ENCODE measurements at places on chromosomes 2 and 18.
A peak's percentile ranks its signal among the peaks of the same experiment; 100 is the strongest.

DNA sequence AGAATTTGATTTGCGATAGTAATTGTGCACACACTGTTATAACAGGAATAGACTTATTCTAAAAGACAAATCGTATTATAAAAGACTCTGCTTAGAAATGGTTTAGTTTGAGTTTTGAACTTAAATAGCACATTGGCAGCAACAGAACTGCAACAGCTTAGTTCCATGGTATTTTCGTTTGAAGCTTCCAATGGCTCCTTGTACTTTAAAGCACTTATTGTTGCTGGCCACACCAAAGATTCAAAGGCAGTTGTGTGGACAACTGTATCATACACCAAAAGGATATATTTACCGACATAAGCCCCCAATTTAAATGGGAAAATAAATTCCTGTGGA, 627 bp downstream of the WIPF1 start:
- DNase-seq: no peak

DNA sequence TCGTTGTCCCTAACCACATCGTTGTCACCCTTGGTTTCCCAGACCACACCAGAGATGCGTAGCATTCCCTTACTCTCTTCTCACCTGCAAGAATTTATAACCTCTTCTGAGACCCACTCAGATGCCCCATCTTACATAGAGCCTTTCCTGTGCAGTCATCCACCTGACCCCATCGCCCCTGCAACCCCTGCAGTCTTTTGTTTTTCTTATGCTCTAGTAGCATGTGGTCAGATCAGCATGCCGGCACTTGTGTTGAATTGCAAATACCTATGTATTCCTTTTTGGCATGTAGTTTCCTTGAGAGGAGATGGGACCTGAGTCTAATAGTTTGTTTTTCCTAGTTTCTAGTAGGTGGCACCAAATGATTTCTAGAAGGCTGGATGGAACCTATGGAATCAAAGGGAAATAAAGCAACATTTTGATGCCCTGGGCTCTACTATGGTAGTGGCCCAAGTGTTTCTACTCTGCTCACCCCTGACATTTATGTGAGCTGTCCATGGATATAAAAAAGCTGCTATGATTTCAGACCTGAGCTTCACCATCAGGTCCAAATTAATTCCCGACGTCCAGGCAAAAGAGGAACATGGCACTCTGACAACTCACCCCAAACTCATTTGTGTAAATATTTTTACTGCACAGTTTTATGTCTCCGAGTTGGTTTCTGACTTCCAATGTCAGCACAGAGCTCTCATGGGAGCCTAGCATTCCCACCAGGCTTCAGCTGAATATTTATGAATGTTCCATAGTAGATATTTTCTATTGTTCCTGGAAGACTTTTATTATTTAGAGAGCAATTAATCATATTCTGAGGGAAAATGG, 143.6 kb downstream of the RNF144A start:
- no peak for DNase-seq

DNA sequence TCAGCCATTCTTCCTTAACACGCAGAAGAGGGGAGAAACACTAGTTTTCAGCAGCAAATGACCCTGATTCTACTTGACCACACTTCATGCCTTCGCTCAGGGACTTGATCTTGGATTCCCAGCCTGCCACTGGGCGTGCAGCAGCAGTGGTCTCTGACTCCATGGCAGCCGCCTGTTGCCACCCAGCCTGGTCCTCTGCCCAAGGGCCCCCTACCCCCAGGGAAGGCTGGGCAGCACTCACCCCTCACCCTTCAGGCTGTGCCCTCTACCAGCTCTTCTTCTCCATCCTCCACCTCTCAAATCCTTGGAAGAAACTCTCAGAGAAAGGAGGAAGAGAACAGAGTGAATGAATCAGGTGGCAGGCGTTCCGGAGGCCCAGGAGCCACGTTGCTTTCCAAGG, 32.1 kb upstream of the RPL31 start:
- no peak for DNase-seq

DNA sequence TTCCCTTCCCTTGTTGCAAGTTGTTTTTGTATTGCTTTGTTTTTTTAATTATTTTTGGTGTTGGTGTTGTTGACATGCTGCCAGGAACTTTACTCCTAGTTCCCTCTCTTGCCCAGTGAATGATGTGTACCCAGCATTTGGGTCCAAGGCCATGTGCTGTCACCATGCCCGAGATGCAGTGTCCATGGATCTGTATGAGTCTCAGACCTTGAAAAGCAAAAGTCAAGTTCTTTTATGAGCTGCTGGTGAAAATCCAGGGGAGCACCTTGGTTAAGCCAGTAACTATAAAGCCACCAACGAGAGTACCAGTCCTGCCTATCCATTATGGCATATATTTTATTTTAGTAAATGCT, 236.4 kb downstream of the BCL11A start:
- no peak for DNase-seq

DNA sequence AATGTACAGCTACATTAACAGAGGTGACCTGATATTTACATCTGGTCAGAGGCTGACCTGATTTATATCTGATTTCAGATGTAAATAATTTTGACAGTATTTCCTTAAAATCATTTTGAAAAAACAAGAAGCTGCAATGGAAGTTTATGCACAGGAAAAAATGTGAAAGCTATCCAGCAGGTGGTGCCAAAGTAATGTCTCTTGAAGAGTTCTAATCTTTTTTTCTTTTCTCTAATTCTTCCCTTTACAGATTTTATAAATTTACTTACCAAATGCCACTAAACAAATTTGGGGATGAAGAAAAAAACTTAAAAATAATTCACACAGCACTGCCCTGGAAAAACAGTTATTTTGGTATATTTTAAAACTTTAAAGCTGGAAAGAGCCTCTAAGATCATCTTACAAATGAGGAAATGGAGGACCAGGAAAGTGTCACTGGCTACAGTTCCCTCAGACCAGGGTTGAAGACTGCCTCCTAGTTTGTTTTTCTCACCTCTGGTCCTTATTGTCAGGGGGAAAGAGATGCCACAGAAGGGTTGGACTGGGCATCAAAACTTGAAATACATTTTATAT, 16.4 kb upstream of the FBLN7 start:
- peak; percentile 70 for DNase-seq

DNA sequence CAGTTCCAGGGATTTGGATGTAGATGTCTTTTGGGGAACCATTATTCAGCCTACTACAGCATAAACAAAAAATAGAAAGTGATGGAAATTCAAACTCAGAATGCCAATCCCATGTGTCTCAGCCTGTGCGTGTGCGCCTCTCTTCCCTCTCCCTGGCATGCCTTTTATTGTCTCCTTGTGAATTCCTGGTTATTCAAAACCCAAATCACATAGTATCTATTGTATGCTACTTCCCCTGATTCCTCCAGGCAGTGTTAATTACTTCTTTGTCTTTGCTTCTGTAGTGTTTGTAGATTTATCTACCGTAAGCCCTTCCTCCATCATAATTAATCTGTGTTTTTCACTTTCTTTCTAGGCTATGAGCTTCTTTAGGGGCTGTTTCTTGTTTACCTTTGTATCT, 38.9 kb downstream of the RHBDD1 start:
- DNase-seq: no peak

DNA sequence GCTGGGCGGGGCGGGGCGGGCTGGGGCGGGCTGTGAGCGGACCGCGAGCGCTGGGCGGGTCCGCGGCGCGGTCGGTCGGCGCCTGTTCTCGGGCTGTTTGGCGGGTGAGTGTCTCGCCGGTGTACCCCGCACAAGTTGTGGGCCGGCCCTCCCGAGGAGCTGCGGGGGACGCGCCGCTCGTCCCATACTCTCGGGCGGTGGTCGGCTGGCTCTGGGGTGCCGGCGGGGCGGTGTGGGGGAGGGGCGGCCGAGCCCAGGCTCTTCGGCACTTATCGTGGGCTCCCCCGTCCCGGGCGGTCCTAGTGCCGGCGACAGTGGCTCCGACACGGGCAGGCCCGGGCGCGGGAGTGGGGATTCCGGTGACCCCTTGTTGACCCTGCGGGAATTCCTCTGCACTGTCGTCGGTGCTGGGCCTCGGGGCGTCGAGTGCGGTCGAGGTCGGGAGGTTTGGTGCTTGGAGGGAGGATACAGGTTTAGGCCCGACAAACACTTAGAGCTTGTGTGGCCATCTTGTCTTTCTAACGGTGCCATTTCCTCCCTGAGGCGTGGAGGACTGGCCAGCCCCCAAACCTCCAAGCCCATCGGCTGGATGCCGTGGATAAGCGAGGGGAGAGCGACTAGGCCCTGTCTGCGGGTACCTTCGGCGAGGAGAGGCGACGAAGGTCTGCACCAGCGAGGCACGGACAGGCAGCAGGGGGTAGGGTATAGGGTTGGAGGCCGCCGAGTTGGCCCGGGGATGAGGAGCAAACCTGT, at the start of gene SEPTIN2:
Gene SEPTIN2 (plus strand): TSS at position 47 of the 753 bp plus-strand sequence. CDS start 8,308 bp downstream, outside the sequence.
- DNase-seq: peak; percentile 88

DNA sequence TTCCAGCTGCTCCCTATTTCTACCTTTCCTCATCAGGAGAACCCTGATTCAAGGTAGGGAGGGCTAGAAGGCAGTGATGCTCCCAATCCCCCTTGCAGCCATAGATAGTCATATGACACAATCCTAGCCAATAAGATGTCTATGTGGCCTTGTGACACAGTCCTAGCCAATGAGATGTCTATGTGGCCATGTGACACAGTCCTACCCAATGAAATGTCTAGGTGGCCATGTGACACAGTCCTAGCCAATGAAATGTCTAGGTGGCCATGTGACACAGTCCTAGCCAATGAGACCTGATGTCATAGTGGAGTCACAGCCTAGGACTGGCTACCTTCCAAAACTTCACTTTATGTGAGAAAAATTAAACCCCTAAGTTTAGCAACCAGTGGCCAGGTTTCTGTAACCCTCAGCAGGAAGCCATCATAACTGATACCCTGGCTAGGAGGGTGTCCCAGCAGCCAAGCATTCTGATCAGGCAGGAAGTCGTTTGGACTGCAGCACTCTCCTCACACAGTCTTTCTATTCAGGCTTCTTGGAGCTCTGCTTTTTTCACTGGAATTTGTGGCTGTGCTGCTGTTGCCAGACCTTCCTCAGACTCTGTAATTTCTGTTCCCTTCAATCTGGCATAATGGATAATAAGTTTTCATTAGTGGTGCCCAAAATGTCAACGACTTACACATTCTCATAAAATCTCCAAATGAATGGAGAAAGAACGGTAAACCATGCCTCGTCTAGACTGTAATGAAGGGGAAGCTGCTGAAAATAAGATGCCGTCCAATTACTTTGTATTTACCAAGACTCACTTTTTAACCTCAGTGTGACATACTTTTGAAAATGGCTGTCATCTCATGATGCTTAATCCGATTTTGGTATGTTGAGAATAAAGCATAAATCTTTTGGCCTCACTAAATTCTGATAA, 165.0 kb upstream of the NCKAP5 start:
- no peak for DNase-seq

DNA sequence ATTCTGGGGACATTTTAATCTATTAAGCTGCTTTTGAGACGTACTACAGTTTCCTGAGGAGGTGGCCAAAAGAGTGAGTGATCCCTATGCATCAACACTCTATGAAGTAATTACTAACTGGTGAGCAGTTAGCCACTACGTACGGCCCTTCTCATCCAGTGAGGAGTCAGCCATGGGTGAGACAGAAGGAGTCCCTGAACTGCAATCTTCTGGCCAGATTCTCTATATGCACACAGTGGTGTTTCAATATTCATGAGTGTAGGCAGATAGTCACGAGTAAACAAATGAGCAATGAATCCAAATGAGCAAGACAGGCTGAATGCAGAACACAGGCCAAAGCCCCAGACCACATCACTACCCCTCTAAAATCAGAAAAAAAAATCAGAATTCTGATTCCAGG, 29.8 kb upstream of the TMEM214 start:
- DNase-seq: no peak

DNA sequence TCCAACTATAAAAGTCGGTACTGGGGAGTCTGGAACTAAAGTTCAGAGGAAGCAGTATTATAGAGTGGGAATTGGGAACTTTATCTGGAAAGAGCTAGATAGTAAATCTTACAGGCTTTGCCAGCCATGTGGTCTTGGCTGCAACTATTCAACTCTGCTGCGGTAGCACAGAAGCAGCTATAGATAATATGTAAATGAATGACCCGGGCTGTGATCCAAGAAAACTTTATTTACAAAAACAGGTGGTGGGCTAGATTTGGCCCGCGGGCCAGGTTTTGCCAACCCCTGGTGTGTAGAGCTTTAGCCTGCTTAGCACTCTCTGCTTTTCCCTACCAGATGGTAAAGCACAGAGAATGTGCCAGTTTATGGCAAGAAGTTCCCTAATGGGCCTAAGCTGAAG, 70.8 kb downstream of the TNP1 start:
- DNase-seq: peak; percentile 20

GRCh38 chr2:177289824-177290628, 25.5 kb upstream of the NFE2L2 start:
- DNase-seq: peak; percentile 58

GRCh38 chr2:170486730-170487129, 228.4 kb upstream of the SP5 start:
- DNase-seq: peak; percentile 23

DNA sequence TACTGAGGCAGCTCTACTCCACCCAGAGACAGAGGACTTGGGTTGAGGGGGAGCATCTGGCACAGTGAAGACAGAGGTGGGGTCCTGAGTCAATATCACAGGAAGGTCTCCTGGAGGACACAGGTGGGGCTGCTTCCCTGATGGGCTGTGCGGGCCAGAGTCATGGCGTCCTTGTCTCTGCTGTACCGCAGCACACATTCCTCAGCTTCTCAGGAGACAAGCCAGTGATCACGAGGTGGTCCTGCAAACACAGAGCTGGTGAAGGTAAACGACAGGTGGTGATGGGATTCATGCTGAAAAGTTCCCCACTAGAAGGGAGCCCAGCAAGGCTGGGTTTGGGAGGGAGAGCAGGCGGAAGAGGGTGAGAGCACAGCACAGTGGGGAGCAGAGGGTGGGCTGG, 9.7 kb downstream of the TCF23 start:
- no peak for DNase-seq

GRCh38 chr2:181552808-181553207, 95.6 kb downstream of the ITGA4 start:
- no peak for DNase-seq

GRCh38 chr2:75564713-75565359, 4.1 kb upstream of the EVA1A start:
- DNase-seq: no peak

DNA sequence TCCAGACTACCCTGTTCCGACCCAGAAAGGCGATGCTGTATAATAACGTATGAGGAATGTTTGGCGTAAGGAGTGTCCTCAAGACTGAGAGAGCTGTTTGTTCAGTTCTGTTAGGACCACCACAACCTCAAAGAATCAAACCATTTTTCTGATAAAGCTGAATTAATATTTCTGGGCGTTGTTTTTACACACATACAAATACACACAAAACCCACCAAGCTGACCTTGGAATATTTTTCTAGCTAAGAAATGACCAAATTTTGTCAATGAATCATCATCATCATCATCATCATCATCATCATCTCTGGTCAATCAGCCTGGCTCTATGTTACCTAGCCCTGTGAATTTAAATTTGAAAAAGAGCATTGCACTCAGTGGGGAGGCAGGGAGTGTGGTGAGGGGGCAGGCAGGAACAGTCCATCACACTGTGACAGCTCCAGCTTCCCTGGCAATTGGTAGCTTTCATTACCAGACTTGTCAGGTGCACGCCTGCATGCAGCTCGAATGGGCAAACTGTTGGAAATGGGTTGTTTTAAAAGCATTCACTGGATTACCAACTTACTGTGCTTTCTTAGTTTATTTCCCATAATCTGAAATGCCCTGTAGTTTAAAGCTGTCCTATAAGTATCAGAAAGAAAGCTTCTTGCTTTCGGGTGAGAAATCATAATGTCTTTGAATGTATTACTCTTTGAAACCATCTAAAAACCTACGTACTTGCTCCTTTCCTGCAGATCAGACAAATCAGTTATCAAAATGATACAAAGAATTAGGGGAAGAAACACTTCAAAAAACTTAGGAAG, 6.9 kb upstream of the POU3F3 start:
- DNase-seq: no peak
